NCI-H82 (cell line): ENCODE measurements at places on chromosomes 11 and 22.

DNA sequence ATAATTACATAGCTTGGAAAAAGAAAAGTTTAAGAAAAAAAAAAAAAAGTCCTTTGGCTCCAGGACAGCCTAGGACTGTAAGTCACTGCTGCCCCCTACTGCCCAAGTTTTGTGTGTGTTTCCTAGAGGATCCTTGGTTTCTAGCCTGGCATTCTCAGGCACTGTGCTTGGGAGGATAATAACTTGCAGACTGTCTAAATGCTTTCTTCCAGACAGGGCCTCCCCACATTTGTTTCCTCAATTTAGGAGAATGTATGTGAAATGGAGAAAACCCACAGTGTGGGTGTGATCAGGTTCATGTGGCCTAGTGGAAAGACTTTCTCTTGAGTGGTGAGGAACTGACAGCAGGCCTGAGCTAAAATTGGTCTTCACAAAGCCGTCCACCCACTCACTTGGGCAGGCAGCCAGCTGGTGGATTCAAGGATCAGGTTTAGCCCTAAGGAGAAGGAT is 191.0 kb downstream of the NAV2 start:
- DNase-seq, result peak; percentile 79

GRCh38 chr11:40054631-40055030 is 1404.8 kb downstream of the LRRC4C start:
- no peak for DNase-seq

DNA sequence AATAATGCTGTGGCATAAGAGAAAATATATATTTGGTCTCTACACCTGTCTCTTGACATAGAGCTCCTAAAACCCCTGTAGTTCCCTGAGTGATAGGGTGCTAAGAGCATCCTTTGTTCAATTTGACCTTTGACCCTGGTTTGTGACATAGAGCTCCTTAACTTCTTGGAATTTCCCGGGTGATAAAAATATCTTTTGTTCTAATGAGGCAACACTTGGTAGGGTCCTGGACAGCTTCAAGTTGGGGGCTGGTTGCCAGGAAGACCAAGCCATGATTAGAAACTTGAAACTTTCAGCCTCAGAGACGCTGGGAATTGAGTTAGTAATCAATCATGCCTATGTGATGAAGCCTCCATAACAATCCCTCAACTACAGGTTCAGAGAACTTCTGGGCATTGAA is 105.4 kb downstream of the CASP12 start:
- no peak for DNase-seq

GRCh38 chr11:121309688-121310087 is 17.1 kb downstream of the SC5D start:
- DNase-seq, result no peak

GRCh38 chr11:29448246-29448877 is 568.5 kb downstream of the KCNA4 start:
- DNase-seq, result peak; percentile 55

DNA sequence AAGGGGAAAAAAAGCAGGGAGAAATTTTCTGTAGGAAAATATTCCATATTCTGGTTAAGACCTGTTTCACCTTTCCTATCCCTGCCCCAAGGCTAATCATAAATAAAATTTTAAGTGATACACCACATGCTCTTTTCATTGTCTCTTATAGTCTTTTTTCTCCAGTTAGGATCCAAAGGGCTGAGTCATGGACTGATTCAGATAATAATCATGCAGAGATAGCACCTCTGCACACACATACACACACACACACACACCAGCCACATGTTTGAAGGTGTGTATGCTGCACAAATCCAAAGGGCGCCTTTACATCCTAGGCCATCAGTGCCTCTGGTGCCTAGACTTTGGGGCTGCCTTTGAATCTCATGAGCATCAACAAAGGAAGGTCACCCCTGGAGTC is 35.5 kb upstream of the CWF19L2 start:
- DNase-seq, result no peak

DNA sequence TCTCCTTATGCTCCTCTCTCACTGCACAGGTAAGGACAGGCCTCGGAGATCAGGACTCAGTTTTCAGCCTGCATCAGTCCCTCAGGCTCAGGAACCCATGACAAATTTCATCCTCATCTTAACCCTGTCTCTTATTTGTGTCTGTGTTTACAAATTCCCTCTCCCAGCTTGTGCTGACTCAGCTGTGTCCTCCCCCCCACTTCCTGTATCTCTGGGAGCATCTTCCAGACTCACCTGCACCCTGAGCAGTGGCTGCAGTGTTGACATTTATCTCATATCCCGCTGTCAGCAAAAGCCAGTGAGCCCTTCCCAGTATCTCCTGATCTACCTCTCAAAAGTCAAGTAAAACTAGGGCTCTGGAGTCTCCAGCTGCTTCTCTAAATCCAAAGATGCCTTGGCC is 65.6 kb upstream of the VPREB1 start:
- no peak for DNase-seq
